Regular cardiac myocyte (primary cell): ENCODE measurements at places on chromosomes 2 and 18. TPM values are rescaled to one million over a fixed set of nuclear protein-coding genes. Genes with fewer than 3 reads are reported as not detected.

SERPINB11 gene
- not detected in 2 replicates for total RNA-seq

IL1F10 gene
- total RNA-seq: not detected in 2 replicates

NRP2 gene
- total RNA-seq: 9.2 and 24.8 TPM in 2 replicates

SULT6B1 gene
- not detected in 2 replicates for total RNA-seq

RAB6C gene
- under 0.01 TPM in 1 of 2 replicates, not detected in the other for total RNA-seq

POTEE gene
- total RNA-seq: not detected in 2 replicates

SP100 gene
- total RNA-seq: 140 and 161 TPM in 2 replicates

LBX2 gene
- total RNA-seq: 2.1 and 2.8 TPM in 2 replicates

SAG gene
- not detected in 2 replicates for total RNA-seq

SERPINB7 gene
- total RNA-seq: 0.28 and 0.38 TPM in 2 replicates

AQP12A gene
- not detected in 2 replicates for total RNA-seq

C1QL2 gene
- total RNA-seq: not detected in 2 replicates

TNFRSF11A gene
- total RNA-seq: 0.77 and 2.3 TPM in 2 replicates

UGT1A5 gene
- not detected in 2 replicates for total RNA-seq

HOXD9 gene
- under 0.01 TPM in 1 of 2 replicates, not detected in the other for total RNA-seq

VIL1 gene
- under 0.01 TPM in 2 replicates for total RNA-seq

AUP1 gene
- total RNA-seq: 104 and 110 TPM in 2 replicates

RAB17 gene
- total RNA-seq: 0.19 and 0.56 TPM in 2 replicates

POTEC gene
- under 0.01 TPM in 2 replicates for total RNA-seq

SMAD7 gene
- total RNA-seq: 40.1 and 47.9 TPM in 2 replicates

NEB gene
- under 0.01 and 0.28 TPM in 2 replicates for total RNA-seq

VSNL1 gene
- total RNA-seq: 0.38 and 0.85 TPM in 2 replicates

ZSWIM2 gene
- total RNA-seq: under 0.01 TPM in 2 replicates

HAAO gene
- 0.38 and 0.56 TPM in 2 replicates for total RNA-seq

EN1 gene
- total RNA-seq: not detected in 2 replicates

SERPINB3 gene
- not detected in 2 replicates for total RNA-seq

RHBDD1 gene
- 17.1 and 23.7 TPM in 2 replicates for total RNA-seq

CTIF gene
- 21.1 and 26.8 TPM in 2 replicates for total RNA-seq

CDK5R2 gene
- not detected in 2 replicates for total RNA-seq

ATP6V1C2 gene
- total RNA-seq: under 0.01 TPM in 1 of 2 replicates, not detected in the other

CD226 gene
- total RNA-seq: under 0.01 TPM in 2 replicates

GRB14 gene
- total RNA-seq: 6.2 and 12.8 TPM in 2 replicates

SH3YL1 gene
- total RNA-seq: 23.0 and 43.7 TPM in 2 replicates

SERPINB12 gene
- not detected in 2 replicates for total RNA-seq

BMP10 gene
- total RNA-seq: not detected in 2 replicates

SPC25 gene
- under 0.01 and 8.6 TPM in 2 replicates for total RNA-seq

CKAP2L gene
- total RNA-seq: 2.3 and 18.6 TPM in 2 replicates

GKN1 gene
- not detected in 2 replicates for total RNA-seq
